PC-3 (cell line): ENCODE measurements at places on chromosomes 7 and 10. TPM values are rescaled to one million over a fixed set of nuclear protein-coding genes. Genes with fewer than 3 reads are reported as not detected.

PLEKHS1 gene
- total RNA-seq = not detected in 2 replicates

VGF gene
- total RNA-seq = 1.6 and 2.5 TPM in 2 replicates

PPP1R17 gene
- not detected in 2 replicates for total RNA-seq

PRSS2 gene
- total RNA-seq = 0.40 TPM in 1 of 2 replicates, not detected in the other

GJC3 gene
- 0.18 TPM in 1 of 2 replicates, not detected in the other for total RNA-seq

OPN1SW gene
- not detected in 2 replicates for total RNA-seq
